ENCODE measurements at places on chromosomes 11 and 22. TPM values are rescaled to one million over a fixed set of nuclear protein-coding genes. Genes with fewer than 3 reads are reported as not detected.

Gene CPT1B
- total RNA-seq = 59.1 TPM

Gene ACTN3
- total RNA-seq = 0.14 TPM

Gene TRIM49
- total RNA-seq = not detected

Gene LSP1
- total RNA-seq = 232 TPM

Gene FXYD2
- 1.7 TPM for total RNA-seq

Gene CACNA1I
- total RNA-seq = 29.2 TPM

Gene C1QTNF4
- 0.92 TPM for total RNA-seq

Gene KIF18A
- 3.4 TPM for total RNA-seq

Gene TTC36
- total RNA-seq = 0.56 TPM

Gene DLG2
- total RNA-seq = 2.0 TPM

Gene ZDHHC8
- 44.9 TPM for total RNA-seq

Gene RIMBP3C
- total RNA-seq = not detected

Gene NXPE2
- total RNA-seq = not detected

Gene PHF5A
- total RNA-seq = 41.3 TPM

Gene MPZL2
- total RNA-seq = 0.95 TPM

Gene GRM5
- total RNA-seq = not detected

Gene APOBEC3F
- 6.5 TPM for total RNA-seq

Gene ARHGAP8
- 6.3 TPM for total RNA-seq

Gene CALCA
- total RNA-seq = not detected

Gene MS4A3
- not detected for total RNA-seq

Gene NPTXR
- total RNA-seq = 4.2 TPM

- no peak for DNase-seq
Measured at GRCh38 chr22:31526270-31526669, 29.9 kb downstream of the SFI1 start.

GRCh38 chr22:17159504-17159951 is 451 bp upstream of the HDHD5 start:
- peak; percentile 23 for DNase-seq

GRCh38 chr11:117039900-117040299 is 58.3 kb downstream of the SIK3 start:
- no peak for DNase-seq

DNA sequence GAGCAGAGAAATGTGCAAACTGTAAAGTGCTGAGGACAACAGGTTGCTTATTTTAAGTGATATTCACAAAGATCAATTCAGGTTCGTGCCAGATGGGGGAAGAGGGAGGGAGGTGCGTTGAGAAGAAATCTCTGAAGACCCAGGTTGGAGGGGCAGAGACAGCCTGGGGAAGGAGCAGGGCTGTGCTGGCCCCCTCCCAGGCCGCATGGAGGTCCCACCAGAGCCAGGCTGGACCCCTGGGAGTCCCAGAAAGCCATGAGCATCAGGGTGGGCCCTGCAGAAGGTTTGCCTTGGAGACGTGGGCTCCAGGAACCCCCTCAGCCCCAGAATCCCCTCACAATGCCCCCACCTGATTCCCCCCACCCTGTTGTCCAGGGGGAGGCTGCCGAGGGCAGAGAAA is 47.4 kb downstream of the IGLL1 start:
- no peak for DNase-seq

GRCh38 chr22:43955883-43956782 is 891 bp downstream of the SAMM50 start:
- no peak for DNase-seq

GRCh38 chr11:115215694-115216617 is 288.3 kb downstream of the CADM1 start:
- no peak for DNase-seq

GRCh38 chr22:30277547-30278344 is 11.1 kb upstream of the OSM start:
- no peak for DNase-seq

DNA sequence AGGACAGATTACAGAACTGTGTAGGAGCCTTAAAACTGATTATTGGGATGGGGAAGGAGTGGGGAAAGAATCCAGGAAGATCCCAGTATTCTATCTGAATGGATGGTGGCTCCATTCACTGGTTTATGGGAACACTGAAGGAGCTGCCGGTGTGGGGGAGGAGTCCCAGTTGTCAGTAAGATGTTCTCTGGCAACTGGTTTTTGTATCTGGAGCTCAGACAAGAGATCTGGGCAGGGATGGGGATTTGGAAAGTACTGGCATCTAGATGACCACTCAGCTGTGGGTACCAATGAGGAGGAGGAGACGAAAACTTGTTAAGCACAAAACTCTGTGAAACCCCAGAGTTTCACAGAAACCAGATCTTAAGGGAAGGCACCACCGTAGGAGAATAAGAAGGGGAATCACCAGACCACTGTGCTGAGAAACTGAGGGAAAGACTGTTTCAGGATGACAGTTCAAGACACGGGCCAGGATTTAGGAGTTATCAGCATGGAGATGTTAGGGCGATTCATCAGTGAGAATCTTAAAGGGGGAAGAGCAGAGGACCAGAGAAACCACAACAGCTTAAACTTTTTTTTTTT is 28.1 kb downstream of the LDLRAD3 start:
- DNase-seq = no peak

DNA sequence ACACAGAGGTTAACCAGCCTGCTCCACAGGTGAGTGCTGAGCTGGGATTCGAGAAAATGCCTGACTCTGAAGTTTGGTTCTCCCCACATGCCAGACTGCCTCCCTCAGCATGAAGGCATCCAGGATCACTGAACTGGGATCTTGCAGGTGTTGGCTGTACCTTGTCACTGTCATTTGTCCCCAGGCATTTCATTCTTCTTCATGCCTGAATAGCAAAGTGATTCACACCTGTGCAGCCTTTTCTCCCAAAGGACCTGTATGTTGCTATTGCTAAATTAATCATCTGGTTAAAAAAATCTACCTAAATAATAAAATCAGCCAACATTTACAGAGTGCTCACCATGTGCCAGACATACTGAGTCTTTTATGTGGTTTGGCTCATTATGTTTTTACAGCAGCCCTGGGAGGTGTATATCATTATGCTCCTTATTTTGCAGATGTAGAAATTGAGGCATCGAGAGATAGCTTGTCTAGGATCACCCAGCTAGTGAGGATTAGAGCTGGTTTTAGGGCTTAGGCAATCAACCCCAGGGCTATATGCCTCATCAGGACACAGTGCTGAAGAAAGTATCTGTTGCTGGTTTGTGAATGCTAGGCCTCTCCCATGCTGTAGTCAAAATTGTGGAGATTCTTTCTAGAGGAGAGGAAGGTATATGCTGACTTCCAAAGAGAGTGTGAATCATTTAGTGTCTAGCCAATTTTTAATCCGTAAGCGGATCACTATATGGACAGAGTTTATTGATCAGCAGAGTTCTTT is 204.4 kb downstream of the HIPK3 start:
- no peak for DNase-seq

DNA sequence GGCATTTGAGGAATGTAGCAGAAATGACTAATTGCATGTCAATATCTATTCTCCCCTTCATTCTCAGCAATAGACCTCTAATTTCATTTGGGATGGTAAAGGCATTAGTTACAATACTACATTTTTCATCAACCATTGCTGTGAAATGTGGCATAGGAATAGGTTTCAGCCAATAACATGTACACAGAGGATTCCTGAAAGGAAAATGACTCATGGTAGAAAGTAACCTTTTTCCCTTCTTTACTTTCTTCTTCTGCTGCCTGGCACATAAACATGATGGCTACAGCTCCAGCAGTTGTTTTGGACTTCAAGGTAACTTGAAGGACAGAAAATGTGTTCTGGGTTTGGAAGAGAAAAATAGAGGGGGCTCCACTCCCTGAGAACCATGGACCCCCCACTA is 231.8 kb upstream of the CTSC start:
- no peak for DNase-seq

DNA sequence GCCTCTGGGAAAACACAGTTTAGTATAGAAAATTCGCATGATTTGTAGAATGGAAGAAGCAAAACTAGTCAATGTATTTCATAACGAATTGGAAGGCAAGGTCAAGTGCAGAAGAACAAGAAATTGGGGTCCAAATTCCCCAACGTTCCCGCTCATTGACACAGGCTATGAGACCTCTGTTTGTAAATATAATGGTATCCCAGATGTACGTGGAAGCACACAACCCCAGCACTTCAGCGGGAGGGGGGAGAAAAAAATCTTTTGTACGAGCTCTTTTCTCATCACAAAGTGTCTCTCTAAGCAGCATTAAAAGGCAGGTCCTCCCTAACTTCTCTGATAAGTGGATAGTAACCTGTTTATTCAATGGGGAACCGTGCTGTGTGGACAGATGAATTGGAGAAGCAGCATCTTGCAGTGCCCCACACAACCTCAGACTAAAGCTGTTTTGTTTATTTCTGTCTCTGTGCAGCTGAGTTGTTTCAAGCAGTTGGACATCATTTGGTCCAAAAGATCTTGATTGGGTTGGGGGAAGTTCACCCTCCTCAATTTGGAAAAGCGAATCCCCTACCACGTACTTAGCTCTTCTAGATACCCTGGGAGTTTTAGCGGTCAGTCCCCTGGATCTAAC is 1.1 kb upstream of the GAB2 start:
- DNase-seq = no peak

GRCh38 chr11:117925198-117925925 is 3.8 kb downstream of the TMPRSS13 start:
- DNase-seq = no peak

DNA sequence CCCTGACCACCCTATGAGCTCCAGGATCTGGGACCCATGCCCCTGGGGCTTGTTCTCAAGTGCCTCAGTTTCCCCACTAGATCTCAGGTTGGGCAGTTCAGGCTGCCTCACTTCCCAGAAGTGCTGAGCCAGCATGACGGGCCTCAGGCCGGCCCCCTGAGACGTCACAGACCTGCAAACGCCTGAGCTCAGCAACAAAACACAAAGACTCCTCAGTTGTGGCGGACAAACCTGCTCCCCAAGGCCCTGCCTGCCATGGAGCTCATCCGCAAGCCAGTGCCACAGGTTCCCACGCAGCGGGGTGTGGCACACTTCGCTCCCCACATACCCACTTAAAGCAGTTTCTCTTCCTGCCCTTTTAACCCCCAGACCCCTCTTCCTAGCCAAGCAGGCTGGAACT is 45.2 kb downstream of the NECTIN1 start:
- no peak for DNase-seq

- DNase-seq = no peak
Measured at GRCh38 chr11:65558930-65559509, 861 bp upstream of the LTBP3 start.

GRCh38 chr22:30953206-30953605 is 15.4 kb downstream of the MORC2 start:
- DNase-seq = no peak

GRCh38 chr22:27241430-27242321 is 559.9 kb downstream of the MN1 start:
- DNase-seq = no peak

DNA sequence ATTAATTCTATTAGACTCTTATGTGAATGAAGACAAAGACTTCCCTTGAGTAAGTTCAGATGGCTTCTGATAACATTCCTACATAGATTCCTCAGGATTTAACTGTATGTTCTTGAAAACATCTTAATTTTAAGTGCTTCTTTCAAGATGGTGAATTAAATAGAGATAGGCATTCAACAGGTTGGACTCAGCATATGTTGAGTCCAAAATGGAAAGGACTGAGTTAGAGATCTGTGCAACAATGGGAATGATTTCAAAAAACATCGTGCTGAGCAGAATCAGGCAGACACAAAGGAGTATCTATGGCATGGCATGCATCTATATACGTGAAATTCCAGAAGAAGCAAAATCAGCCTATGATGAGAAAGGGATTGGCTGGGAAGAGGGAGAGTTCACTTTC is 36.2 kb downstream of the ZNF195 start:
- no peak for DNase-seq

DNA sequence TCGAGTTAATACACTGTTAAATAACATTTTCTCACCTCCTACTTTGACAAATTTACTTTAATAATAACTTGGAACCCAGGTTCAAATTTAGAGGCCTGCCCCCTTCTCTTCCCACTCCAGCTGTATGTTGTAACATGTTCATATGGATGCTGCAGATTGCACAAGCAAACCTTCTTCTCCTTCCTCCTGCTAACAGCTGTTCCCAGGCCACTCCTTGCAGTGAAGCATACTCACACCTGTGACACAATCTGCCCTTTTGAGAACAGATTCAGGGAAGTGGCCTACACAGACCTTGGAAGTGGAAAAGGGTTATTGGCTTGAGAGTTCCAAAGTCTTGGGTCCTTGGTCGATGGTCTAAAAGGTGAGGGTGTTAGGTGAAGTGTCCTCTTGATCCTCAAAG is 131.9 kb downstream of the TEAD1 start:
- no peak for DNase-seq

GRCh38 chr11:64954201-64954600 is 17.7 kb downstream of the MAJIN start:
- DNase-seq = no peak

DNA sequence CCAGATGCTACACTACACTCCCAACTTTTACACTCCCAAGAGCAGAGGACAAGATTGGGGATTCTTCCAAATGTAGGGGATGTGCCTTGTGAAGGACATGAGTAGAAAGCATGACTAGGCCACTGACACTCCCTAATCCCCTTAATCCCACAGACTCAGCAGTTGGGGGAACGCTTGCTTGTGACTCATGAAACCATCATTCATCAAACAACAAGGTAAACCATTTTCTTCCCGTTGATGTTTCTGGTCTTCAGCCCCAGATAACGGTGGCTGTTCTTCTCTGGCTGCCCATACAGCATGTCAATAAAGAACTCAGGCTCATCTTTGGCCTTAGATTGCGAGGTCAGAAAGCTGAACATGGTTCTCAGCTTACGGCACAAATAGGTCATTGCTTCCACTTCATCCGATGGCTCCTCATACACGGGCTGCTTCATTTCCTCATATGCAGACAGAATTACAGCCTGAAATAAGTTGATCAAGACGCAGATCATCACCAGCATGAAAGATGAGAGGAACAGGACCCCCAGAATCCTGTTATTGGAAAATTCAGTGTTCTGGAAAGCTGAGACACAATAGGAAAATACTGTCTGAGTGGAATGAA is 6.4 kb upstream of the CDPF1 start:
- DNase-seq = no peak

- DNase-seq = no peak
Measured at GRCh38 chr11:64130618-64131017, 35.3 kb downstream of the MACROD1 start.

DNA sequence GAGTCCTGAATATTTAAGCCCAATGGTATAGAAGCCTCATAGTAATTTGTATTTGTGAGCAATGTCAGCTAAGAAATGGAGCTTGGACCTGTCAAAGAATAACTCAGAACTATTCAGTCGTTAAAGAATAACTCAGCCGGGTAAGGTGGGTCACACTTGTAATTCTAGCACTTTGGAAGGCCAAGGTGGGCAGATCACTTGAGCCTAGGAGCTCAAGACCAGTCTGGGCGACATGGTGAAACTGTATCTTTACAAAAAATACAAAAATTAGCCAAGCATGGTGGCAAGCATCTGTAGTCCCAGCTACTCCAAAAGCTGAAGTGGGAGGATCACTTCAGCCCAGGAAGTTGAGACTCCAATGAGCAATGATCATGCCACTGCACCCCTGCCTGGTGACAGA is 1526.5 kb downstream of the LRRC4C start:
- no peak for DNase-seq

- DNase-seq = no peak
Measured at GRCh38 chr22:20844055-20845037, 14.3 kb downstream of the PI4KA start.

GRCh38 chr22:22810018-22810427 is 77.6 kb upstream of the IGLL5 start:
- DNase-seq = peak; percentile 61

GRCh38 chr11:98710986-98711385 is 309.8 kb upstream of the CNTN5 start:
- DNase-seq = no peak

- DNase-seq = no peak
Measured at GRCh38 chr11:94791216-94791889, 23.2 kb downstream of the AMOTL1 start.

Data from CD4-positive, alpha-beta T cell (primary cell).